AML-193 (cell line): ENCODE measurements at places on chromosomes 3 and 15.

DNA sequence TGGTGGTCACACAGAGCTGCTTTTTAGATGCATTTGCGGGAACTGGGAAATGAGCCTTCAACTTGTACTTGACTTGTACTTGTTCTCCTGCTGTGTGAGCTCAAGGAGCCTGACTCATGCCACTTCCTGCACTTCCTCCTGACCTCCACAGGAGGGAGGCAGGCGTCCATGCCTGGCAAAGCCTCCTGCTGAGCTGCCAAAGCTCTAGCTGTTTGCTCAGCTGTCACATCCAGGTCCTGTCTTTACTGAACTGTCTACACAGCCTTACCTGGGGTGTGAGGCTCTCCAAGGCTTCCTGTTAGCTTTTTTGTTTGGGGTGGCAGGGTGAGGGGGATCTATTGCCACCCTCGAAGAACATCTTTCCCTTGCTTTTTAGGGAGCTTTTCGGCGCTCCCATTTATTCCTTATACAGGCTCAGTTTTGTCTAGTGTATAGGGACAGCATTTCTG lies 6.4 kb downstream of the THPO start:
- DNase-seq = peak; percentile 82

GRCh38 chr15:67150023-67150860 lies 84.8 kb downstream of the SMAD3 start:
- DNase-seq = peak; percentile 55

GRCh38 chr3:29514912-29515311 lies 234.0 kb downstream of the RBMS3 start:
- no peak for DNase-seq

GRCh38 chr15:64581408-64581761 lies 121.0 kb downstream of the ZNF609 start:
- no peak for DNase-seq

DNA sequence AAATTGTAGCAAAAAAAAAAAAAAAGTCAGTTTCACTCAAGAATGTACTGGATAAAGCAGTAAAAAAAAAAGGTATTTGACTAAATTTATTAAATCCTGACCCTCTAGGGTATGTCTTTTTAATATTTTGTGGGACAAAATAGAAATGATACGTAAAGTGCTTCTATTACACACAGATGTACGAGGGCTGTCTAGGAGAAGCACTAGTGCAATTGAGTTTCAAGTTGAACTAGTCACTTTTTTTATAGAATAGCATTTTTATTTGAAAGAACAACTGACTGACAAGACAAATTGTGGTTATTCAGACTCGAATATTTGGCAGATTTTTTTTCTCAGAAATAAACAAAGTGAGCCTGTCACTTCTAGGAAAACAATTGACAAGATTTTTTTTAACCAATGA lies 49.0 kb downstream of the CCDC54 start:
- no peak for DNase-seq

GRCh38 chr3:82386647-82387046 lies 625.2 kb upstream of the GBE1 start:
- DNase-seq = no peak

- no peak for DNase-seq
Observed at GRCh38 chr3:140842984-140843649, 98.5 kb upstream of the SLC25A36 start.

- DNase-seq = no peak
Observed at GRCh38 chr3:13192471-13193213, 119.4 kb upstream of the IQSEC1 start.

DNA sequence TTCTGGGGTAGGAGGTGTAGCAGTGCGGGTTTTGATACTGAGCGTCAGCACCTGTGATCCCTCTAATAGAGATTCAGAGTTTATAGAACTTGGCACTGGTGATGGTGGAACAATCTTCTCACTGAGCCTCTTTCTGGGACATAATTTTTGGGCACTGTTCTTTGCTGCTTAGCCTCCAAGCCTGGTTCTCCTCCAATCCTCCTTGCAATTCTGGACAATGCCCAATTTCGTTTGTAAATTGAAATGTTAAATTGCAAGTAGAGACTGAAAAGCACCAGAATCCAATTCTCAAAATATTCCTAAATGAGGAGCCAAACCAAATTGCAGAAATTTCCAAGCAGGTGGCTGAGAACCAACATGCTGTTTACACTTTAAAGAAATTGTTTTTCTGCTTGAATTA lies 149.8 kb upstream of the ABI3BP start:
- DNase-seq = no peak

DNA sequence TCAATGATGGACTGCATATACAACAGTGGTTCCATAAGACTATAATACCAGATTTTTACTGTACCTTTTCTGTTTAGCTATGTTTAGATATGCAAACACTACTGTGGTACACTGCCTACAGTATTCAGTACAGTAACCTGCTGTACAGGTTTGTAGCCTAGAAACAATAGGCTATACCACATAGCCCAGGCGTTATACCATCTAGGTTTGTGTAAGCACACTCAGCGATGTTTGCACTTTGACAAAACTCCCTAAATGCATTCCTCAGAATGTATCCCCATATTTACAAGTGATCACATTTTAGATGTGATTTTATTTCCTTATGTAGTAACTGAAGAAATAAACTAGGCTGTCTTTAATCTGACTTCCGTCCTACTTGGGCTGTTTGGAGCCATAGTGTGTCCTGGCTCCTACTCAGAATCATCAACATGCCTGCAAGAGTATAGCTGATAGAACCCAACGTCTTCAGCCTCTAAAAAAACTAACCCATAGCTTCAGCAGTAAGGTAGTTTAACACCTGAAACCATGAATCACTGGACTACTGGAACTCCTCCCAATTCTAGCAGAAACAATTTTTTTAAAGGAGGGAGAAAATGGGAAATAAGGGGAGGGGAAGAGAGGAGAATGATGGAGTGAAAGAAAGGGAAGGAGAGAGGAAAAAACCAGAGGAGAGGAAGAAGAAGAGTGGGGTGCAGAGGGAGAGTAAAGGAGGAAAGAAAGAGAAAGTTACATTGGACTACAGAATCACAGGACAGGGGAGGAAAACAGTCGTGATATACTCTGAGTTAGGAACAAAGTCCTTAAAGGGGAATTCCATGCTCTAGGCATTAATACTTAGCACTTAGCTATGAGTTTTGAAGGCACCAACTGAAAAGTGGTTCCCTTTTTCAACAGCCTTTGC lies 67.7 kb upstream of the PLXND1 start:
- no peak for DNase-seq

- DNase-seq = no peak
Observed at GRCh38 chr3:72604328-72604727, 243.9 kb downstream of the SHQ1 start.

DNA sequence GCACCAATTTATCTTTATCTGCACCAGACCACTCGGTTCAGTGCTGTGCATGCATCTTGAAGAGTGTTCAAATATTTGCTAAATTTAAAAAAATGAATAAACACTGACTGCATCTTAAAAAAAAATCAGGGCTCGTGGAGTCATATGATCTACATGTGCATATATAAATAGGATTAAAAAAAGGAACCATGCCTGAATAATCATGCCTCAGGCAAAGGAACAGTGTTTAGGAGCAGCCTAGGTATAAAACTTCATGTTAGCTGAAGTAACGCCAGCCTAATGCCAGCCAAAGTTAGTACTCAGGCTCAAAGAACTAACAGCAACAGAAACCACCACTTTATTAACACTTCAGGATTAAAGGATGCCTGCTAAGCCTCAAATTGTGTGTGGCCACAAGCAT lies 9.5 kb downstream of the ABCC5 start:
- no peak for DNase-seq

- no peak for DNase-seq
Observed at GRCh38 chr3:184846496-184846895, 34.5 kb downstream of the VPS8 start.

- no peak for DNase-seq
Observed at GRCh38 chr3:64460877-64461276, 226.9 kb downstream of the ADAMTS9 start.

DNA sequence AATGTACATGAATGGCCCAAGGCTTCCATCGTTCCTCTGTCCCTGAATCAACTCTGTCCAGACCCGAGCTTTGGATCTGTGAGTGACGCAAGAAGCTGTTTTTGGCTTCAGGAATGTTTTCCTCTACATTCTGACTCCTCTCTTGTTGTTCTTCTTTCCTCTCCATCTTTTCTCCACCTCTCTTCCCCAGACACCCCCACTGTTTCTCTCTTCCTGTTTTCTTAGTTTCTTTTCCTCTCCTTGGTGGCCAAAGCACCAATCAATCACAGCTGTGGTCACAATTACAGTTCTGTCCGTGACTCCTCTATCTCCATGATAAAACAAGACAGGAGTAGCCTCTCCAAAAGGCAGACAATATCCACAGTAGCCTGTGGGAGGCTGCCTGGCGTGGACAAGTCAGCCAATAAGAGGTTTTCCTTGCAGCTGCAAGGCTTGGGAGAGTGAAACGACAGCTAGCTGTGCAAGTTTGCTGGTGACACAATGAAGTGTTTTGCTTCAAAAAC lies 4.9 kb upstream of the TMEM212 start:
- DNase-seq = no peak

DNA sequence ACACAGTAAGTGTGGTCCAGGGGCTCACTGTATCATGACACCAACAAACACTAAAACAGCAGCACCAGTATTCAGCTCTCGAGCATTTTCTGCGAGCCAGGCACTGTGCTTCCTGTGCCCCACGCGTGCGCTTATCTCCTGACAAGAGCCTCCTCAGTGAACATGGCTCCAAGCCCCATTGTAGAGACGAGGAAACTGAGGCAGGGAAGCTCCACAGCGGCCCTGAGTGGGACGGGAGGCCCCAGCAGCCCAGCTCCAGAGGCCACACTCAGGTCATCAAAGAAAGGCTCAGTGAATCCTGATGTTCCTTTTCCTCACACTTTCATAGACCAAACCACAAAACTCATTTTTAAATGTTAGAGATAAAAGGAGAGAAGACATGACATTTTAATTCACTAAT lies 113.1 kb downstream of the TPRA1 start:
- no peak for DNase-seq

- DNase-seq = no peak
Observed at GRCh38 chr15:91839867-91840266, 13.6 kb upstream of the SLCO3A1 start.

- DNase-seq = no peak
Observed at GRCh38 chr3:171101982-171102641, 75.6 kb upstream of the SLC2A2 start.

DNA sequence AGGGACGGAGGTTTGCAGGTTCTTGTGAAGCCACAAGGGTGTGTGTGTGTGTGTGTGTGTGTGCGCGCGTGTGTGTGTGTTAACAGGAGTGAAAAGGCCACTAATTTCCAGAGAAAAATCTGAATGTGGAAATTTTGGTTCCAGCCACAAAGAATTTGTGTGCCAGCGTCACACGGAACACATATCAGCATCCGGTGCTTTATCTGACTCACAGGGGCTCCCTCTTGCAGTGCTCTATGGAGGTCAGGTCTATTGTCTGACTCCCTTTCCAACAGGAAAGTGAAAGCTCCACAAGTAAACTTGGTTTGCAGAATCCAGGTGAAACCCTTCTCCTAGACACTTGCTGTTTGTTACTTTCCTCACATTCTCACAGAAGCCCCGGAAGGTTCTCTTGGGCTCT lies 6.2 kb downstream of the CLDN11 start:
- no peak for DNase-seq

DNA sequence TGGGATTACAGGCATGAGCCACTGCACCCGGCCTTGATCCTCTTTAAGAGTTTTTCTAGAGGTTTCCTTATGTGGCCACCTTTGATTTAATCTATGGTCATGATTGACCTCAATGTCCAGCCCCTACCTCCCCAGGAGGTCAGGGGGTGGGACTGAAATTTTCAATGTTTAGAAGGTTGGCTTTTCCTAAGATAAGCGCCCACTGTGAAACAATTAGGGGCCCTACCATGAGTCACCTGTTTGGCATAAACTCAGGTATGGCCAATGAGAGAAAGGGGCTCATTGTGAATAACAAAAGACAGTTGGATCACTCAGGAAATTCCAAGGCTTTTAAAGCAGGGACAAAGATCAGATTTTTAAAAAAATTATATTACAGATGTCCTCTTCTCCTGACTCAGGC lies 51.1 kb downstream of the ZBTB11 start:
- no peak for DNase-seq

GRCh38 chr3:142849148-142849547 lies 39.7 kb downstream of the PCOLCE2 start:
- no peak for DNase-seq

DNA sequence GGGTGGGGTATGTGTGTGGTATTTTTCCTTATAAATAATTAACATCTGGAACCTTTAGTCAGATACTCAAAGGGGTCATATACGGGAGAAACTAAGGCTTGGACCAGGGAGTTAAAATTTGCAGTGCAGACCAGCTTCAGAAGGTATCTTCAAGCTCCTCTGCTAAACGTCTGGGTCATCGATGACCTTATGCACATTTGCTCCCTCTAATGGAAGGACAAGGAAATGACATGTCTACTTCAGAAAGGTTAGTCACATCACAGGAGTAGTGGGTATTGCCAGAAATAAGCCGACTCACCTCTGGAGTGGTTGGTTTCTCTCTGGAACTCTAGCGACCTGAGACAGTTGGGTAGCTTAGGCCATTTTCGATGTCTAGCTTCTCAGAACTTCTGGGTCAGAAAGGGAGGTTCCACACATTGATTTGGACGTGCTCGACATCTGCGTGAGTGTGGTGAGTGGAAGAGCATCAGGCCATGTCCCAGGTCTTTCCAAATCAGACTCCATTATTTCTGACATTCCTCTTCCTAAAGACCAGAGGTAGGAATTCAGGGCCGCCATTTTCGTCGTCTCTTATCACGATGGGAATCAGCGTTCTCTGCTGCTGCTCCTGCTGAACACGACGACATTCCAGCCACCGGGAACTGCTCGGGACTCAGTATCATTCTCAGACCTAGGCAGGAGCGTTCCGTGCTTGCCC lies 31.8 kb upstream of the RASA2 start:
- peak; percentile 94 for DNase-seq

GRCh38 chr15:25345943-25346342 lies 92.9 kb downstream of the UBE3A start:
- DNase-seq = no peak

- peak; percentile 61 for DNase-seq
Observed at GRCh38 chr3:19931180-19931692, 2.8 kb downstream of the EFHB start.

DNA sequence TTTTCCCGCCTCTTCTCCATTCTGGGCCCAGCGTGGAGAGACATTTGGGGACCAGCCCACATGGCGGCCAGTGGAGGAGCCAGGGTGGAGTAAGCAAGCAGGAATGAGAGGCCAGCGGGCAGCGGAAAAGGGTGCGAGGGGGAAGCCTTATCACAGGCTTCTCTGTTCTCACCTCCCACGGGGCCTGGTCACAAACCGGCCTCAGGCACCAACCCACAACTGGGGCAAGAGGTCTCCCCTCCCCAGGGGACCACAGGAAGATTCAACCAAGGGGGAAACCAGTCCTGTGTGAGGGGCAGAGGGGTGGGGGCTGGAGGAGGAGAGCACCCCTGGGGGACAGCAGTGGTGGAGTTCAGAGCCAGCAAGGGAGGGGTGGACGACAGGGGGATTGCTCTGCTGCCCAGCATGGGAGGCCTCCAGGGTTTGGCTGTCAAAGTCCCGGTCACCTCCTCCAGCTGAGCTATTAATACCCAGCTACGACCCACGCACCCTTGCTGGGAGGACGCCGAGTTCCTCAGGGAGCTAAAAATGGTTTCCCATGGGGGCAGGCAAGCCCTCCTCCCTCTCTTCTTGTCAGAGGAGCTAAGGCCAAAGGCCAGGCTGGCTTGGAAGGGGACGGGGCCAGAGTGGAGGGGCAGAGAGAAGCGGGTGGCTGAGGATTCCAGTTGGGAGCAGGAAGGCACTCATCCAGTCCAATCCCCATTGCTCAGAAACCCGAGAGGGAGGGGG lies 23.8 kb upstream of the RPL29 start:
- DNase-seq = no peak

GRCh38 chr3:46130631-46131310 lies 77.3 kb downstream of the CCR1 start:
- peak; percentile 74 for DNase-seq
